ENCODE measurements at places on chromosomes 3 and 15.

GRCh38 chr3:39281533-39281932 is 1.7 kb upstream of the CX3CR1 start:
- DNase-seq, result no peak

DNA sequence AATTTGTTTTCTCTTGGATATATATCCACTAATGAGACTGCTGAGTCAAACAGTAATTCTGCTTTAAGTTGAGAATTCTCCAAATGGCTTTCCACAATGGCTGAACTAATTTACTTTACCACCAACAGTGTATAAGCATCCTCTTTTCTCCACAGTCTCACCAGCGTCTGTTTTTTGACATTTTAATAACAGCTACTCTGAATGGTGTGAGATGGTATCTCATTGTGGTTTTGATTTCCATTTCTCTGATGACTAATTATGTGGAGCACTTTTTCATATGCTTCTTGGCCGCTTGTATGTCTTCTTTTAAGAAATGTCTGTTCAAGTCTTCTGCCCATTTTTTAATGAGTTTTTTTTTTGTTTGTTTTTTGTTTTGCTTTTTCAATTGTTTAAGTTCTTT is 206.2 kb downstream of the CTNNB1 start:
- no peak for DNase-seq

DNA sequence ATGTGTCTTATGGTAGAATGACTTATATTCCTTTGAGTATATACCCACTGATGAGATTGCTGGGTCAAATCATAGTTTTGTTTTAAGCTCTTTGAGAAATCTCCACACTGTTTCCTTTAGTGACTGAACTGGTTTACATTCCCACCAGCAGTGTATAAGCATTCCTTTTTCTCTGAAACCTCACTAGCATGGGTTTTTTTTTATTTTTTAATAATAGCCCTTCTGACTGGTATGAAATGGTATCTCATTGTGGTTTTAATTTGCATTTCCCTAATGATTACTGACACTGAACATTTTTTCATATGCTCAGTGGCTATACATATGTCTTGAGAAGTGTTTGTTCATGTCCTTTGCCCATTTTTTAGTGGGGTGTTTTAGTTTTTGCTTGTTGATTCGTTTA is 494.3 kb downstream of the SQOR start:
- DNase-seq, result no peak

GRCh38 chr3:52088445-52089367 is 32.3 kb upstream of the DUSP7 start:
- no peak for DNase-seq

DNA sequence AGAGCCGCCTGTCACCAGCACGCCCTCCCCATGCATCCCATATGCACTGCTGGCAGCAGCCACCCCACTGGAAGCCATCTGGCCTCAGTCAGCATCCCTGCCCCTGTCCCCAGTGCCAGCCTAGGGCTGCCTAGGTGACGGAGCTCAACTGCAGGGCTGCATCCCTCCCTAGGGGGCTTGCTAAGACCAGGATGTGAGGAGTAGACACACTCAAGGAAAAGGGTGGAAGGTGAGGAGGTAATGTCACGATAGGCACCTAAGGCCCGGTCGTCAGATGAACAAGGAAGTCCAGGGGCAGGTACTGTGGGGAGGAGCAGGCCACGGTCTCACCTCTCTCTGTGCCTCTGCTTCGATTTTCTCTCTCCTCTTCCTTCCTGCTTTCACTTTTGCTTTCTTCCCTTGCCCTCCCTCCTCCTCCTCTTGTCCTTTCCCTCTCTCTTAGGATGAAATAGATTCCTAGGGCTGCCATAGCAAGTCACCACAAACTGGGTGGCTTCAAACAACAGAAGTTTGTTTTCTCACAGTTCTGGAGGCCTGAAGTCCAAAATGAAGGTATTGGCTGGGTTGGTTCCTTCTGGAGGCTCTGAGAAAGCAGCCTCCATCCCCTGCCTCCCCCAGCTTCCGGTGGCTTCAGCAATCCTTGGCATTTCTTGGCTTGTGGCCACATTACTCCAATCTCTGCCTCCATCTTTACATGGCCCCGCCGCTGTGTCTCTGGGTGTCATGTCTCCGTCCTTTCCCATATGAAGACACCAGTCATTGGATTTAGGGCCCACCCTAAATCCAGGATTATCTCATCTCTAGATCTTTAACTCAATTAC is 298.3 kb downstream of the SHQ1 start:
- DNase-seq, result no peak

- DNase-seq, result no peak
These were observed 93.0 kb upstream of the C2CD4B start for GRCh38 chr15:62257996-62258521.

GRCh38 chr3:49799761-49800160 is at the start of gene CDHR4:
CDHR4 (minus strand) TSS chr3:49799873; CDS start chr3:49799812, 61 bp downstream.
- DNase-seq, result peak; percentile 76

GRCh38 chr3:126397610-126398422 is 3.1 kb downstream of the CFAP100 start:
- no peak for DNase-seq

DNA sequence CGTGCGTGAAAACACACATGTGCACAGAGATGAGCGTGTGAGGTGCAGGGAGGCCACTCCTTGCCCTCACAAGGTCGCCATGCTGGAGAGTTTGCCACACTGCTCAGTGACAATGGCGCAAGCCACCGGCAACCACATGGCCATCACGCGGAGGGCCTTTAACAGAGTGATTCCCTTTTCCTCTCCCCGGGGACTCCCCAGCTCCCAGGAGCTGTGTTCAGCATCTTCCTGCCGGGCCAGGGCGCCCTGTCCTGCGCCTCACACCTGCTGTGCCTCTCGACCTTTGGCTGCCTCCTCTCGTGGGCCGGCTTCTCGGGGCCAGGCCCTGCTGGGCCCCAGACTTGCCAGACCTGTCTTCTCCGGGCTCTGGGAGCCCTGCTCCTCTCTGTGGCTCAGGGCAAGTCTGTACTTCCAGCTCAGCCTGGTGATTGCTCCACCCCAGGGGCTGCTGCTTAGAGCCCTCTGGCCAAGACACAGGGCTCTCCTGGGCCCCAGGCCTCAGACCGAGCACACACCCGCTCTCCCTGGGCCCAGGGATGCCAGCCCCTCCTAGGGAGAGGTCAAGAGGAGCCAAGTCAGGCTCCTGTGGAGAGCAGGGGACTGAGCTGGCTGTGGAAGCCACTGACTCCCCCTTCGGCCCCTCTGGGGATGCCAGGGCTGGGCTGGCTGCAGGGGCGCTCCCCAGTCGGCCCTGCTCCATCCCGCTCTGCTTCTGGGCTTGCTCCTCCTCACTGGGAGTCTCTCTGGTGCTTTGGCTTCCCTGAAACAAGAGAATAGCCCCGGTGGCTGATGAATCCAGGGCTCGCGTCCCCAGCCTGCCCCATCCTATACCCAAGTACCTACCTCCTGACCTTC is 5.6 kb downstream of the CCDC9B start:
- DNase-seq, result no peak

DNA sequence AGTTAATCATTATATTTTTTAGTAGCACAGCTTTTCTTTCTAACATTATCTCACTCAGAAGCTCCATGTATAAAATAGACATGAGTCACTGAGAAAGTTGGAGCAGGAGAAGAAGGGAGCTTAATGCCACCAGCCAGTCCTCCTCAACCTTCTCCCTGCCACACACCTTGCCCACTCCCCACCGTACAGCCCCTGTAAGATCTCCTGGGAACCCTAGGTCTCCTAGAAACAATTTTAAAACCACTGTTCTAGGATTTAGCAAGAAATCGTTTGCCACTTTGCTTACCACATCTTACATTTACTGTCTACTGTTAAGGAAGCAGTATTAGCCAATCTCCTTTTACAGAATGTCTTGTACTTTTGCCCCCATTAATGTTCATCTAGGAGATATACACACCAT is 170.1 kb upstream of the SNTN start:
- DNase-seq, result no peak

- no peak for DNase-seq
These were observed 65.5 kb downstream of the ARHGAP31 start for GRCh38 chr3:119359476-119360326.

DNA sequence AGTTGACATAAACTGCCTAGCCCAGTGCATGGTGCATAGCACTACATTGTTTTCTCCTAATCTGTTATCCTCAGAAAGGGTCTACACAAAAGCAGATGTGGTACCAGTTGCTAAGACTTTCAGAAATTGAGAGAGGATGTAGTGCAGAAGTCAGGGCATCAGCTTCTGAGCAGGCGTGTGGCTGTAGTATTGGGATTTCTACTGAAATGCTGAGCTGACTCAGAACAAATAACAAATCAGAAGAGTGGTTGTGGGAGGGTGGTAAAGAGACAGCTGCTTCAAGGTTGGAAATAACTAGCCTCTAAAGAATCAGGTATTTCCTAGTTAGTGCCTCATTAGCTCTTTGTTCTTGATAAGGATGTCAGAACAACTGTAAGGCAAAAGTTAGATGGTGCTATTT is 161.3 kb downstream of the AKAP13 start:
- no peak for DNase-seq

GRCh38 chr3:80142714-80143113 is 374.9 kb upstream of the ROBO1 start:
- DNase-seq, result no peak

- DNase-seq, result no peak
These were observed 142.7 kb downstream of the GHSR start for GRCh38 chr3:172305552-172305951.

- DNase-seq, result no peak
These were observed 16.4 kb downstream of the PRR23E start for GRCh38 chr3:127209155-127209839.

DNA sequence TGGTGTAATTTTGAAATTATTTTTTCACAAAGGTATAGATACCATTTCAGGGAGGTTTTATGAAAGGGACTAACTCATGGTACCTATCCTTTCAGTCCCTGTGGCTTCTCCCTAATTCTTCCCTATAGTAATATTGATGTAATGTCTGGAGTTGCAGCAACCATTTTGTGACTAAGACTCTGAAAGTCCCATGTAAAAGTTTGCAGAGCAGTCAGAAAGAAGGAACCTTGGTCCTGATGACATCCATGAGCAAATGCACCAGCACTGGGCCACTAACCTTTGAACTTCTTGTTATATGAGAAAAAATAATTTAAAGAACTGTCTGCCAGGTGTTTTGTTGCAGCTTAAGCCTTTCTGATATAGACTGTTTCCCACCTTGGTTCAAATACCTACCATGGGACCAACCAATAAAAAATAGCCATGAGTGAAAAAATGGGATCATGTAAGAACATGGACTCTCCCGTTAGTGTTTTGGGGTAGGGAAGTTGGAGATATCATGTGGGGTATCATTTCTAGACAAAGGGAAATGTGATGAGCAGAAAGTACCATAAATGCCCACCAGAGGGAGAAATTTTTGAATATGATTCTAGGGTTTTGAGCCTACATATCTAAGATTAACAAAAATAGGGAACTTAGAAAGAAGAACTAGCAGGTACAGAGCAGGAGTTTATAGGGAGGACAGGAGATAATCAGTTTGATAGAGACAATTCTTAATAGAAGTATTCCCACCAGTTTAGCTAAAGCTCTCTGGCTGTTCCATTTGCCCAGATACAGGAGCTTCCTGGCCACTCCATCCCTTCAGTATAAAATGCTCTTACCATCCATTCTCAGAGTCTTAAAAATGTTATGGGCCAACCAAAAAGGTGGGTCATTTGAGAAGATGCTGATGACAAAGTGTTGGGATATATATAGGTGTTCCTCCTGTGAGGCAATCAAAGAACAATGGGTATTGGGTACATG is 3.4 kb upstream of the CPOX start:
- no peak for DNase-seq

DNA sequence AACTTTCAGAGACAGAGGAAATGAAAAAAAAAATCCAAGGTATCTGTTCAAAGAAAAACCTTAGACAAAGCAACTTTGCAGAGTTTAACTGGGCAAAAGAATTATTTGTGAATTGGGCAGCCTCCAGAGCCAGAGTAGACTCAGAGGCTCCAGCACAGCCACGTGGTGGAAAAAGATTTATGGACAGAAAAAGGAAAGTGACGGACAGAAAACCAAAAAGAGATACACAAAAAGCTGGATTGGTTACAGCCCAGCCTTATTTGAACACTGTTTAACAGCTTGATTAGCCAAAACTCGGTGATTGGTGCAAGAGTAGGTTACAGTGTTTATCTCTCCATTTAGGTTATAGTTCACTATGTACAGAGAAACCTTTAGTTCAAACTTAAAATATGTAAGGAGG is 23.7 kb upstream of the GPD1L start:
- no peak for DNase-seq

DNA sequence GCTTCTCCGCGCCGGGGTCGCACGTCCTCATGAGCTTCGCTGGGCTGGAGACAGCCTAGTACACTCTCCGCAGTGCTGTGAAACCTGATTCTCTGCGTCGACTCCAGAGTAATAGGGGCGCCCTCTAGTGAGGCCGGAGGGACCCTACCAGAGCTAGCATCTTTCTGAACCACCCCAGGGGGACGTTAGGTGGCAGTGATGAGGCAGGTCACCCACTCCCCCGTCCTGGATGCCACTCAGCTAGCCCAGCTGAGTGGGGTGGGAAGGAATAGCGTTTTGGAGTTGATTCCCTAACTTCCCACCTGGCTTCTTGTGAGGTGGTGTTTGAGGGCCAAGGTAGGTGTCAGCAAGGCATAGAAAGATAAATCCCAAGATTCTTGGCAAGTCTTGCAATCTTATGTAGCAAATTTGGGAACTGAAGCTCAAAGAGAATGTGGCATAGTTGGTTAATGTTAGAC is 4.0 kb downstream of the DUOXA2 start:
- DNase-seq, result peak; percentile 90

DNA sequence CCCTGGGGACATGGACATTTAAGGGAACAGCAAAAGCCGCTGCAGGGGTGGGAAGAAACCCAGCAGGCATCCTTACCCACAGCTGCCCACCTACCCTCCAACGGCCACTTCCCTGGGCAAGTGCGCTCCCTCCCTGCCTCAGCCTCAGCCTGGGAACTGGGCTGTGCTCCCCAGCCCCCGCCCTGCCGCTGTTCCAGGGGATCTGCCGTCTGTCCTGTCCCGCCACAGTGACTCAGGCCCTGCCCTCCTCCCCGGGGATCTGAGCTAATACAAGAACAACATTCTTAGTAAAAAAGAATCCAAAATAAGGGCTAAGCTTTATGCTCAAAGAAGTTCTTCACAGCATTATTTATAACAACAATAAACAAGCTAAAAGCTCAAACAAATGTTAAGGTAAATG is 7.4 kb upstream of the IQSEC1 start:
- DNase-seq, result no peak

- DNase-seq, result no peak
These were observed 5.7 kb upstream of the PLSCR1 start for GRCh38 chr3:146550070-146550615.

DNA sequence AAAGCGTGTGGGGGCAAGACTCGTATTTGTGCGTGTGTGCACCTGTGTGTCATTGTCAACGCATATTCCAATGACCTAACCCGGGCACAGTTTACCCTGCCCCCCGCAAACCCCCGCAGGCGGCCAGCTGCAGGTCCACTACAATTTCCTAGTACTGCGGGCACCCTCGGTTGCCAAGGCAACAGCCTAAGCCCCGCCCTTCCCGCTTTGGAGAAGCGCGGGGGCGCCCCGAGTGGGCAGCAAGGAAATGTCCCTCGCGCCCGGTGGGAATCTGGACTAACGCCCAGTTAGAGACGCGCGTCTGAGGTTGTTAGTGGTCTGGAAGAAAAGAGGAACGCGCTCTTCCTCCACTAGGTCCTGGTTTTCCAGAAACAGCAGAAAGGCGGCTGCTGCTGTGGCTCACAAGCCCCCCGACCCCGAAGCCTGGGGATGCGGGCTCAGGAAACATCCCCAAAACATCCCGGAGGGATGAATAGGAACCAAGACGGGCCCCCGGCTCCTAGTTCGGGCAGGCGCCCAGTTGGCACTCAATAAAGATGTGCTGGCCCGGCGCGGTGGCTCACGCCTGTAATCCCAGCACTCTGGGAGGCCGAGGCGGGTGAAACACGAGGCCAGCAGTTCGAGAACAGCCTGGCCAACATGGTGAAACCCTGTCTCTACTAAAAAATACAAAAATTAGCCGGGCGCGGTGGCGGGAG is 1.1 kb downstream of the ABHD14A start:
- no peak for DNase-seq

GRCh38 chr15:39649757-39650156 is 68.9 kb downstream of the THBS1 start:
- no peak for DNase-seq
